ENCODE measurements at places on chromosomes 12 and 14. TPM values are rescaled to one million over a fixed set of nuclear protein-coding genes. Genes with fewer than 3 reads are reported as not detected.

DNA sequence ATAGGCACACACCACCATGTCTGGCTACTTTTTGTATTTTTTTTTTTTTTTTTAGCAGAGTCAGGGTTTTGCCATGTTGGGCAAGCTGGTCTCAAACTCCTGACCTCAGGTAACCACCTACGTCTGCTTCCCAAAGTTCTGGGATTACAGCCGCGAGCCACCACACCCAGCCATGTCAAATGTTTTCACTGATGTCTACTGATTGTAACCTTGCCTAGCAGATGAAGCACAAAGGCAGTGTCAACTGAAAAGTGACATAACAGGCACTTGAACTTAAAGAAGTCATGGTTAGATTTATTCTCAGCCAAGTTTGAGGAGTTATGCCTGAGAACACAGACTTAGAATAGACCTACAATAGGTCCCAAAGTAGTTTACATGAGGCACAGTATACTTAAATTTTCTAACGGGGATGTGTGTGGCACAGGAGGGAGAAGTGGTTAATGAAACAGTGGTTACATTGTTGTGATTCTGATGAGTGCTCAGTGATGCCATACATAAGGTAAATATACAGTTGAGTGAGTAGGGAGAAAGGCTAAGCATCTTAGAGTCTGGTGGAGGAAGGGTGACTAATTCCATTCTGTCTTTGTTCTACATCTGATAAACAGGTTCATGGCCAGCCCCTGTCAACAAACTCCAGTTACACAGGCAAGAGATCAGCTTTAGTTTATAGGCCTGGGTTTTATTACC is 12.6 kb upstream of the RNASE4 start:
- no peak for DNase-seq

GRCh38 chr14:102392506-102392905 is 29.8 kb downstream of the TECPR2 start:
- DNase-seq, result no peak

DNA sequence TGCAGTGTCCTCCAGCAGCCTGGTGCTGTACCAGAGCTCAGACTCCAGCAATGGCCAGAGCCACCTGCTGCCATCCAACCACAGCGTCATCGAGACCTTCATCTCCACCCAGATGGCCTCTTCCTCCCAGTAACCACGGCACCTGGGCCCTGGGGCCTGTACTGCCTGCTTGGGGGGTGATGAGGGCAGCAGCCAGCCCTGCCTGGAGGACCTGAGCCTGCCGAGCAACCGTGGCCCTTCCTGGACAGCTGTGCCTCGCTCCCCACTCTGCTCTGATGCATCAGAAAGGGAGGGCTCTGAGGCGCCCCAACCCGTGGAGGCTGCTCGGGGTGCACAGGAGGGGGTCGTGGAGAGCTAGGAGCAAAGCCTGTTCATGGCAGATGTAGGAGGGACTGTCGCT is 15.2 kb downstream of the C12orf43 start:
- no peak for DNase-seq

GRCh38 chr12:127277882-127278281 is 989.1 kb upstream of the TMEM132C start:
- DNase-seq, result no peak

DNA sequence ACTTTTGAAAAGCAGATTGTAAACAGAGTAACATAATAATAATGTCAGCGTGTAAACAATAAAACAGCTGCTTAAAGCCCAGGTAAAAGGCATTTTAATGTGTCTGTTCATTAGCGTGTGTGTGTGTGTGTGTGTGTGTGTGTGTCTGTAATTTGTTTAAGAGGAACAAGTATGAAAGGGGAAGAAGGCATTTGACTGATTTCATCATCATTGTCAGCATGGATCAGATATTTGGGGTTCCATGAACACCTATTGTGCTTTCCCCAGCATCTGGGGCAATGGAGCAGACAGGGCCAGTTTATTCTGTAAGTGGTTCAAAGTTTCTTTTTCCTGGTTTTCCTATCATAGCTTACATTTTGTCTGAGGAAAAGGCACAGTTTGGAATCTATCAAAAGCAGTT is 28.9 kb downstream of the SLC25A21 start:
- no peak for DNase-seq

- no peak for DNase-seq
Measured at GRCh38 chr12:106906715-106907114, 49.0 kb upstream of the TMEM263 start.

GRCh38 chr12:92702754-92703679 is at the start of gene PLEKHG7:
PLEKHG7 (plus strand) TSS chr12:92702989; CDS start chr12:92706632, 3,643 bp downstream.
- no peak for DNase-seq

DNA sequence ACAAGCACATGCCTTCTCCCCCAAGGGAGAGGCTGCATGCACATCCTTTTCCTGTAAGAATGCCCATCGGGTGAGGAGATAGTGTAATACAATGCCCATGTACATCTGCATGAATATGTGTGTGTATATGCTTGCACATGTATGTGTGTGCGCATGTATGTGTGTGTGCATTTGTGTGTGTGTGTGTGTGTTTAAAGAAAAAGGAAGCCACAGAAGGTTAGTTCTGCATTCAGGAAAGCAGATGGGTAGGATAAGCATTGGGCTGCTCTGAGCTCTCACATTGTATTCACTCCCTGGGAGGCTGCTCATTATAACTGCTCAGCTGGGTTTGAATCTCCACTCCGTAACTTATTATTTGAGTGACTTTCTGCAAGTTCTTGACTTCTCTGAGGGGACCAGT is 74.3 kb downstream of the GALNT8 start:
- DNase-seq, result no peak

GPR68 gene
- total RNA-seq, result 1.4 TPM

HOXC12 gene
- total RNA-seq, result not detected

All from right atrium auricular region (tissue), 2 donors.